ENCODE measurements at places on chromosomes 5 and 9. TPM values are rescaled to one million over a fixed set of nuclear protein-coding genes. Genes with fewer than 3 reads are reported as not detected.
A peak's percentile ranks its signal among the peaks of the same experiment; 100 is the strongest.

HMMR gene
- total RNA-seq = 3.3 TPM

MINAR2 gene
- not detected for total RNA-seq

CARTPT gene
- total RNA-seq = not detected

TDRD7 gene
- 21.6 TPM for total RNA-seq

ZNF474 gene
- 0.54 TPM for total RNA-seq

CXCL14 gene
- total RNA-seq = 24.7 TPM

TOMM5 gene
- total RNA-seq = 116 TPM

C6 gene
- not detected for total RNA-seq

CDH9 gene
- not detected for total RNA-seq

DNA sequence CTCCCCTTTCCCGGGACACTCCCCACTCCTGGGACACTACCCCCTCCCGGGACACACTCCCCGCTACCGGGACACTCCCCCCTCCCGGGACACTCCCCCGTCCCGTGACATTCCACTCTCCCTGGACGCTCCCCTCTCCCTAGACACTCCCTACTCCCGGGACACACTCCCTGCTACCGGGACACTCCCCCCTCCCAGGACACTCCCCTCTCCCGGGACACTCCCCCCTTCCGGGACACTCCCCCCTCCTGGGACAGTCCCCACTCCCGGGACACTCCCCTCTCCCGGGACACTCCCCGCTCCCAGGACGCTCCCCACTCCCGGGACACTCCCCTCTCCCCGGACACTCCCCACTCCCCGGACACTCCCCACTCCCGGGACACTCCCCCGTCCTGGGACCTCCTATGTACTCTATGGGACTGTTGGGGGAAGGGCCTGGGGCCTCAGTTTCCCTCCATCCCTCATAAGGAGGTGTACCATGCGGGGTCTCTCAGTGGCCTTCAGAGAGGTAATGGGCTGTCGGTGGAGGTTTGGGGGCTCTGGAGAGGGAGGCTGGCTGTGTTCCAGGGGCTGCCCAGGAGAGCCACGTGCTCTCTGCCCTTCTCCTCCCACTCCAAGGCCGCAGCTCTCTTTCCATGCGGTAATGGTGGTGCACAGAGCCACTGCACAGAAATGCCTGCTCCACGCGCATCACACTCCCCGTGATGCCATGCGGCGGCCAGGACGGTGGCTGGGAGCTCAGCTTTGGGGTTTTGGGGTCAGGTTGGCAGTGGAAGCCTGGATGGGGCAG, 96.2 kb downstream of the RXRA start:
- DNase-seq = no peak

- no peak for DNase-seq
Measured at GRCh38 chr5:67154556-67155206, 41.9 kb downstream of the CD180 start.

GRCh38 chr9:103427696-103428095, 432.6 kb downstream of the CYLC2 start:
- DNase-seq = no peak

DNA sequence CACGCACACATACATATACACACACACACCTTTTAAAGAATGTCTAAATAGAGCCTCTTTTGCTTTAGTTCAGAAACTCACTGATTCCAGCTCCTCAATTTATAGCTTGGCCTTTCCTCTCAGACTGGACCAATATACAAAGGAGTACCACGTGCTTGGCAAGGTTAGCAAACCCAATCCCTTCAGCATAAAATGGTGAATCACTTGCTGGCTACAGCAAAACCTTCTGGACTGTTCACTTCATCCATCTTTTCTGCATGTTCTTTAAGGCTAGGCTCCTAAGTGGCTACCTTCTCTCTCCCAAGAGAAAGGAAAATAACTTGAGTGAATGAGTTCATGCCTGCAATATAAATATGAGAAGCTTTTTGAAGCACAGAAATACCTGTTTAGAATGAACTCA, 109.7 kb downstream of the LPAR1 start:
- DNase-seq = no peak

- DNase-seq = no peak
Measured at GRCh38 chr5:158899211-158899610, 200.5 kb downstream of the EBF1 start.

- DNase-seq = peak; percentile 62
Measured at GRCh38 chr9:130997925-130998596, 10.9 kb upstream of the LAMC3 start.

DNA sequence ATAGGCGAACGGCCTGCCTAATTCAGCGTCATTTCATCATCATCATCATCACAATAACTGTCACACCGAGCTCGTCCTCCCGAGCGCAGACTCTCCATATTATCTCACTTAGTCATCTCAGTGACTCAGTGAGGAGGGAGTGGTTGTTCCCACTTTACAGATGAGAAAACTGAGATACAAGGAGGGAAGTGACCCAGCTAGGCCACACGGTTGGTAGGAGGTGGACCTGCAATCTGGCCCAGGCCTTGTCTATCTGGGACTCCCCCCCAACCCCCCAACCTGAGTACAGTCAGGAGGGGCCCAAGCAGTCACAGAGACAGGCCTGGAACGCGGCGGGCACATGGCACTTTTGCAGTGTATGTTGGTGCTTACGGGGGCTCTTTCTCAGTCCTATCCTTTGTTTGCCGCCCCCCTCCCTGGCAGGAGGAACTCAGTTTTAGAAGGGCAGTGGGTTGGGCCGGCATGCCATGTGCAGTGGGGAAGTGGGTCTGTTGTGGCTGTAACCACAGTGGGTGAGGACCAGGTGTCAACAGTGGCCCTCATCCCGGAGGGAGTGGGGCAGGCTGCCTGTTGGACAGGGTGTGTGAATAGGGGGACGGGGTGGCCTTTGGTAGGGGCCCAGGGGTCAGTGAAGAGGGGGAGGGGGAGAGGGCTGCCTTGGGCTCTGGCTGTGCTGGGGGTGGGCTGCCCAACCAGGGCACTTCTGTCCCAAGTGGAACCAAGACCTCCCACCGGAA, 1.7 kb upstream of the RXRA start:
- DNase-seq = peak; percentile 52

GRCh38 chr5:128665747-128666355, 127.8 kb upstream of the FBN2 start:
- DNase-seq = no peak

- no peak for DNase-seq
Measured at GRCh38 chr5:118565335-118565971, 422.9 kb downstream of the DTWD2 start.

- DNase-seq = no peak
Measured at GRCh38 chr5:181044662-181045305, 4.7 kb downstream of the BTNL9 start.

GRCh38 chr5:68406767-68407241, 191.2 kb downstream of the PIK3R1 start:
- peak; percentile 60 for DNase-seq

DNA sequence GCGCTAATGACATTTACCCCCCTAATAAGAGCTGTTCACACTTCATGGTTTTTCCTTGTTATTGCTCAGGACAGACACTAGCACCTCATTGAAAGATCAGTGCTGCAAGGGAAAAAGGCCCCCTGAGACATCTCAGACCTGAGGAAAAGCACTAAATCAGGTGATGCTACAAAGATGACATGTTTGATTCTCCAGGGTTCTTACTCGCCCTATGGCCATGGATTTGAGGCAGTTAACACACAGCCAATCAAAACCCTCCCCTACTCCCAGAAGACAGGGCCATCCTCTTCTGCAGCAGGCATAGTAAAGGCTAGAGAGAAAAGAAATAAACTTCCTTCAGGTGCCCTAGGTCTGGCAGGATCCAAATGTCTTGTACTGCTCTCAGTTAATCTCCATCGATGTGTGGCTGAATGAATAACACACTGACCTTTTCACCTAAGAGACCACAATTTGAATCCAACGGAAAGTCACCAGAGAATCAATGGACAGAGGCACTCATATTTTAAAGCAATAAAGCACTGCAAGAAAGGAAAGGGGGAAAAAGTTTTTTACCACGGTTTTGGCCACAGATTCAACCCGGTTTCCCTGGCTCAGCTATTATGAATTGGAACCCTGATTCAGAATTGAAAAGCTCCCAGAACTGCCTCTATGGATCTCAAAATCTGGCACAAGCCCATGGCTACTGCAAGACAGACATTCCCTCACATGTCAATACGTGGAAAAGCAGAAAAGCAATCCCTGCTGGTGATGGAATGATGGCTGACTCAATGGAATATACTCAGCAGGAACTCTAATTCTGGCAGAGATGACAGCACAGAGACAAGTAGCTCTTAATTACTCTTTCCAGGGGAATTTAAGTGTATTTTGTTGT, 329.5 kb downstream of the BNC2 start:
- no peak for DNase-seq

- DNase-seq = no peak
Measured at GRCh38 chr9:88829276-88829675, 162.0 kb upstream of the S1PR3 start.

DNA sequence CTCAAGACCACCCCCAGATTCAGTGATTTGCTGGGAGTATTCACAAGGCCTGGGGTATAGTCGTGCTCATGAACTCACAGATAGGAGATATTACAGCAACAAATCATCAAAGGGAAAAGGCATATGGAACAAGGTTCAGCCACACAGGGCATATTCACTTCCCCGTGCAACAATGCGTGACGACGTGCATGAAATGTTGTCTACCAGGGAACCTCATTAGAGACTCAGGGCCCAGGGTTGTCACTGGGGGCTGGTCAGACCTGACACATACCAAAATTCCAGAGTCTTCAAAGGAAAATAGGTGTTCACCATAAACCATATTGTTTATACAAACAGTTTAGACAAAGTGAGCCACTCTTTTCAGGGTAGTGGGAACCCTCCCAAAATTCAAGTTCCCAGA, 212.4 kb downstream of the RFK start:
- no peak for DNase-seq

GRCh38 chr5:159100782-159101646, 1.3 kb upstream of the EBF1 start:
- peak; percentile 53 for DNase-seq

GRCh38 chr9:135561391-135562234, at the start of gene PAEP:
TSS of gene PAEP (plus strand) at chr9:135561756.
- no peak for DNase-seq

DNA sequence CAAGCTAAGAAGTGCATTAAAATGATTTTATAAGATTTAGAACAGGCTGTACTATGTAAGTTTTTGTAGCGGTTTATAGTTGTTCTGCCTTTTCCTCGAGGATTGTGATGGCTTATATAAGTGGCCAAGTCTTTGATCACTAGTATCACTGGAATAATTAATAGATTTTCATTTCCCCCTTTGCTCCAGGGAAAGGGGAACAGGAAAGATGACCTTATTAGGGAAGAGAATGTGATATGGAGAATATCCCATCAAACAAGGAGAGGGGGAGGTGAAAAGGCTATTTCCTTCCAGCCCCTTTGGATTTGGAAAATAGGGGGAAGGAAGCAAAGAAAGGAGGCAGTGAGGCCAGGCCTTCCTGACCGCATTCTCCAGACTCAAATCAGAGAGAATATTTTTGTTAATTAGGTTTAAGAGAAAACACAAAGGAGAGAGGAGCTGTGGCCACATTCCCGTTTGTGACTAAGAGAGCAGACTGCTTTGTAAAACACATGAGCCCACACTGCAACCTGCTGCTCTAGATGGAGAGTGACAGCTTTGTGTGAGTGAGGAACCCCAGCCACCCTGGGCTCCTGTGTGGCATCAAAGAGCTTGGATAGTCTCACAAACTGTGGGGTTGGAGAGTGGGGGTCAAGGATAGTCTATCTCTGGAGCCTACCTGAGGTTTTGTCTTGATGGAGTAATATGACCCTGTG, 359.5 kb downstream of the DTWD2 start:
- DNase-seq = no peak

DNA sequence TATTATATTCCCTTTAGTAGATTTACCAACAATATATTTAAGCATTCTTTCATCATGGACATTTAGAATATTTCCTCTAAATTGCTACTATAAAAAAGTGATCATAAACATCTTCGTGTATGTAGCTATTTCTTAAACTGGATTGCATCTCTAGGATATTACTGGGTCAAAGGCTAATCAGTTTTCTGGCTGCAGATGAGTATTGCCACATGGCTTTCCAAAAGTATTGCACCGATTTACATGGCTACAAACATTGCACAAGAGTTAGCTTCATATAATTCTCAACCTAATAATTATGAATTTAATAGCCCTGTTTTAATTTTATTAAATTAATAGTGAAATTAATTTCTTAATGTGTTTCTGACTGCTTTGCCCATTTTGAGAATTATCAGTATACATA, 183.4 kb downstream of the DMRT2 start:
- no peak for DNase-seq

GRCh38 chr5:105501315-105501714, 1938.7 kb upstream of the NUDT12 start:
- no peak for DNase-seq

DNA sequence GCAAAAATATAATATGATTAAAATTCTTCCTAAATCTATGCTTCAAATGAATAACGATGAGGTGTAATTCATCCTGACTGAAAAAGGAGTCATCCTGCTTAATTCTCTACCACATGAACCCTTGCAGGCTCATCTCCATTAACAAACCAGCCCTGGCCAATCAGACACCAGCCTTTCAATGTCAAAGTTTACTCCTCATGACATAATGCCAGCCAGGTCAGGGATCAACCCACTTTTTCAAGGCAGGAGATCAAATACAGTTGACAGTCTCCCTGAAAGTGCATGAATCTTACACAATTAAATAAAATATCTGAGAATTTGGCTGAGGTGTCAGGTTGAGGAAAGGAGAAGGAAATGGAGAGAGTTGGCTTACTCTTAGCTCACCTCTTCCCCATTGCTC, 7.0 kb downstream of the GRIN3A start:
- no peak for DNase-seq

GRCh38 chr9:128677794-128678193, 11.2 kb upstream of the SET start:
- no peak for DNase-seq

DNA sequence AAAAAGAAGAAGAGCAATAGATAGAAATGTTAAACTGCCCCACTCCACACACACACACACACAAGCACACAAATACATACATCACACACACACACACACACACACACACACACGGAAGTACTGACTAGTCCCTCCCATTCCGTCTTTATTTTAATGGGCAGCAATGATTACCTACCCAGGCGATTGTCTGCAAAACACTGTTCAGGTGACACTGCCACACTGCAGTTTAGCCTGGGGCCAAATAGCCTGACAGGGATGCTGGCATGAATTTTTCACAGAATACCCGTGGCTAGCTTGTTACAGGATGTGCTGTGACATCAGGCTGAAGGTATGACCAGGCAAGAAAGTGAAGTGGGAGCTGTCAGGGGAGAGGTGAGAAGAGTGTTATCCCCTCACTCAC, 86.9 kb downstream of the FRMD3 start:
- DNase-seq = no peak

DNA sequence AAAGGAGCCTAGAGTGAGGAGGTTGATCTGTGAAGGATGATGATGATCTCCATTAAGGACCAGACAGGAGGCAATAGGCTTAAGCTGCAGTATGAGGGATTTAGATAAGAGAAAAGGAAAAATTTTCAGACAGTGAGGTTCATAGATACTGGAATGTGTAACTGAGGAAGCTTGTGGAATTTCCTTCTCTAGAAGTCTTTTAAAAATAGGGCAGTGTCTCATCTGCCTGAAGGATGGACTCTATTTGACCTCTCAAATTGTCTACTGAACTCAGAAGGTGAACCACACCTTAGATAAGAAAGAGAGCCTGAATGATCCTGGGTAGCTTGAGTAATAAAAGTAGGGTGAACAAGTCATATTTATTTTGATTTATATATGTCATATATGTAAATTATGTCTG, 148.2 kb upstream of the CDKN2B start:
- no peak for DNase-seq

- no peak for DNase-seq
Measured at GRCh38 chr5:14077501-14077900, 65.6 kb upstream of the TRIO start.
